Activated CD4-positive, alpha-beta T cell treated with anti-CD3 and anti-CD28 coated beads for 4 hours (primary cell): ENCODE measurements at places on chromosomes 4 and X.
A peak's percentile ranks its signal among the peaks of the same experiment; 100 is the strongest.

- DNase-seq: no peak
Observed at GRCh38 chr4:87011340-87012034, 76.7 kb downstream of the AFF1 start.

- peak; percentile 39 for DNase-seq
Observed at GRCh38 chrX:43750248-43750676, 94.2 kb downstream of the MAOA start.

GRCh38 chr4:153785910-153786721 is 2.8 kb downstream of the SFRP2 start:
- DNase-seq: no peak

GRCh38 chr4:149136951-149137620 is 678.6 kb downstream of the IQCM start:
- no peak for DNase-seq

GRCh38 chr4:85565761-85566480 is 91.0 kb downstream of the ARHGAP24 start:
- DNase-seq: no peak

- no peak for DNase-seq
Observed at GRCh38 chr4:37727635-37728034, 41.5 kb upstream of the RELL1 start.

DNA sequence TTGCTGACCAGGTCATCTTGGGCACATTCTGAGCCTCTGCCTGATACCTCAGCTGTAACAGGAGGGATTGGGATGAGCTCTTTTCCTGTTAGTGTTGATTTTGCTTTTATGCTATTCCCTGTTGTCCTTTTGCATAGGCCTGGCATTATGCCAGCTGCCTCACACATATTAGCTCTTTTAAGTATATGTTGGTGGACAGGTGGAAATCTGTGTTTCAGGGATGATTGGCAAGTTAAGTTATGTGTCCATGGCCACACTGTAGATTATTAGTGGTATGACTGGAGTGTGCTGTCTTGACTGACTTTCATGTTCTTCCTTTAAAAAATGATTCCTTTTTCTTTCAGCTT is 28.9 kb downstream of the NSD2 start:
- no peak for DNase-seq

- DNase-seq: no peak
Observed at GRCh38 chrX:7147413-7147977, at the start of gene STS. TSS of gene STS (plus strand) at chrX:7147712. CDS start at chrX:7253200, 105,488 bp downstream.

DNA sequence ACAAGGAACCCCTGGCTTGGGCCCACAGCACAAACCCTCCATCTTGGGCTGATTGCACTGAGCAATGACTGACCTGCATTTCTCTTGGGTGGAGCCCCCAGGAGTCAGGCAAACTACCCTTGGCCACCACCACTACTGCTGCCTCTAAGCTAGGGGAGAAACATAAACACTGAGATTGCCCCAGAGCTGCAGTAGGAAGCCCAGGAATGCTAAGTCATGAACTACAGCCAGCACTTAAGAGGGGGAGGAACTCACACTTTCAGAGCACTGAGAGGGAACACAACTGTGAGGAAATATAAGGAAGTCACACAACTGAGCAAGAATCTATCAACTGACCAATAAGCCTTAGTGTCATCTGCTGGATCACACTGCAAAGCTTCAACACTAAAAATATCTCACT is 111.6 kb upstream of the PPP3CA start:
- DNase-seq: no peak

DNA sequence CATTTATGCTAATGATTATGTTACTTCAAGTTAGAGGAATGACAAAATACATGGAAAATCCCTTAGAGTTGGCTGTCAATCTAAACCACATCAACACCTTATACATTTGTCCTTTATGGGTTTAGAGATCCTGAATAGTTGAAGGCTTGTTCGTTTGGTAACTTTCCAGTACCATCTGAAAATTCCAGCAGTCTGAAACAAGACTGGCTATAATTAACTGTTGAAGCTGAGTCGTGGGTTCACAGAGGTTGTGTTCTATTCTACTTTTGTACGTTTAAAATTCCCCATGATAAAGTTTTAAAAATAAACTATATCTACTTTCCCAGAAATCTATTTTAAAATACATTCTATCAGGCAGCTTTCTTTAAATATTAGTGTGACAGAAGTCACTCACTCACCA is 73.0 kb downstream of the USP46 start:
- DNase-seq: no peak

DNA sequence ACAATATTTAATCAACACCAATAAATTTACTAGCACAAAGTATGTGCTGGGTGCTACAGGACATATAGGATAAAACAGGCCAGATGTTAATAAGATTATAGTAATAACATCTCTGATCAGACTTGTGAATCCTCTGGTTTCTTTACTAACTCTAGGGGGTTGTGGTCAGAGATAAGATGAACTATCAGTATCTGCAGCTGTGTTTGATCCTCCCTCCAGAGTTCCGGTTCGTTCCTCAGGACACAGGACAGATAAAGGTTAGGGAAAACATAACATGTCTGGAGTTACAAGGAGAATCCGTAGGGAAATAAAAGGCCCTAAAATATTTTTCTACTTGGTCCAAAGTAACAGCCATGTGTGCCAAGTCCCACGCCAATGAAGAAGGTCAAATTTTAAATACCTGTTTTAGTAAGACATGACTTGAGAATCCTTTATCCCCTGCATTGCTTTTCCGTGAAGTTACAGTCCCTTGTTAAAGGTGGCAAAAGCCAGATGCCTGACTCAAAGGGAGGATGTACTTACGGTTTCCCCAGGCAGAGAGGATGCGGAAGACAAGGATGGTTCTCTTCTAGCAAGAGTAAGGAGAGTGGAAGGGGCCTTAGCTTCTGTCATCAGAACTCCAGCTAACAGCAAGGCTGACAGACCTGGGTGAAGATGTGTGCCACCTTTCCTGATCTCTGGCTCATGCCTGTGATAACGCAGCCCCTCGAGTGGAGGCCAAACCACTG is 44.4 kb downstream of the KIAA0232 start:
- no peak for DNase-seq

GRCh38 chr4:31107362-31107761 is 387.2 kb downstream of the PCDH7 start:
- no peak for DNase-seq

DNA sequence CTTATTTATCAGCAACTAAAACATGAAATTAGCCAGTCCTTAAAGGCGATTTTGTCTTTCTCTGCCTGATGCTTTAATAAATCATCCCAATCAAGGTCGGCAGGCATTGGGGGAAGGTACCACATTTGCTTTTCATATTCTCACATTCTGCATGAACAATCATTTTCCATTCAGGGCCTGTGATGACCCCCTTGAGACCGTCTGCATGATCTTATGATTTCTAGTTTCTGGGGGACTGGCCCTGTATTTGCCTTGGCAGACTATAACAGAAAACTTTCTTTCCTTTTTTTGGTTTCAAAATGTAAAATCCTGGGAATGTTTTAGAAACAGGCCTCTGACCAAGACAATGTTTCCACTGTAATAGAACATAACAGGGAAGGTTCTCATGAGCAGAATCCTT is 296.8 kb downstream of the IDS start:
- DNase-seq: no peak

GRCh38 chrX:150032742-150033141 is 94.5 kb upstream of the EOLA2 start:
- no peak for DNase-seq

DNA sequence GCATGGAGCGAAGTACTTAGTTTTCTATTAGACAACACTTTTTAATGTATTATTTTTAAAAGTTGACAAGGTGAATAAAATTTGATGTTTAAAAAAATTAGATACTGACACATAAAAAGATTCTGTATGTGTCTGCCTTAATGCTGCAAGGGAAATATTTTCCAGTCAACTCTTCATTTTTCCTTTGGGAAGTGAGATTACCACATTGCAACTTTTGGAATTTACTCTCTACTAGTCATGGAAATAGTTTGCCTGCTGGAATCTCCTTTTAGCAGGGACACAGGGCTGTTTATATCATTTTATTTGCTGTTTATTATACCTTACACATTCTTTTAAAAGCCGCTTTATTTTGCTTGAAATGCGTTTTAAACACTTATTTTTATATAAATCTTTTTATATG is 135.1 kb downstream of the MID1 start:
- no peak for DNase-seq

- no peak for DNase-seq
Observed at GRCh38 chr4:168723569-168723968, 226.7 kb downstream of the PALLD start.

GRCh38 chrX:47148946-47149345 is 3.9 kb downstream of the RBM10 start:
- no peak for DNase-seq

DNA sequence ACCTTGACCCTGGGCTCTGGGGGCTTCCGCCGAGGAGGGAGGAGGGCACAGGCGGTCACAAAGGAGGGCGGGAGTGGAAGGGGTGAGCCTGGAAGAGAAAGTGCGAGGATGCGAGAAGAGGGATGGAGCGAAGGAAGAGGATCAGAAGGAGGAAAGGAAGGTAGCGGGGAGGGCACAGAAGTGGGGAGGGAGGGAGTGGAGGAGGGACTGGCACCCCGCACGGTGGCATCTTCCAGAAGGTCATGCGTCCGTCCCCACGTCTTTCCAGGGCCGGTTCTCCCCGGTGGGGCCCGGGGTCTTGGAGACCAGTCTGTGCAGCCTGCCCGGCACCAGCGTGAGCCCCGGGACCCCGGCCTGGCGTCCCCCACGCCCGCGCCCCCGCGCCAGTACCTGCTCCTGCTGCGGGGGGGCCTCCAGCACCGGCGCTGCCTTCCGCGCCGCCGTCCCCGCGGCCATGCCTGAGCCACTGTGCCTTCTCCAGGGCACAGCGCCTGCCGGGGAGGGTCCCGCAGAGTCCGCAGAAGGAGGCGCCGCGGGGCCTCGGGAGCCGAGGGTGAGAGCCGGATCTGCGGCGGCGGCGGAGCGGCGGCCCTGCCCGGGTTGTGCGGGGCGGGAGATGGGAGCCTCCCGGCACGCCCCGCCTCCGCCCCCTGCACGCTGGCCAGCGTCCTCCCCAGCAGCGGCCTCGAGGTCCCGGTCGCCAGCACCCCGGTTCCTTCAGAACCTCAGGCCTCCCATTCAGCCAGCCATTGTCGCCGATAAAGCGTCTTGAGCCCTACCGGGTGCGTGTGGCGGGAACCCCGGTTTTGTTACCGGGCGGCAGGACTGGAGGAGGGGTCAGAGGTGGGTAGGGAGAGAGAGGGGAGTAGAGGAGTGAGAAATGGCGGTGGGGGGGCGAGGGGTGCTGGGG is at the start of gene RNF175:
Gene RNF175, minus strand, starts transcription at position 618 of the 910 bp plus-strand sequence. Its CDS starts 162 bp downstream, at position 456.
- DNase-seq: no peak

DNA sequence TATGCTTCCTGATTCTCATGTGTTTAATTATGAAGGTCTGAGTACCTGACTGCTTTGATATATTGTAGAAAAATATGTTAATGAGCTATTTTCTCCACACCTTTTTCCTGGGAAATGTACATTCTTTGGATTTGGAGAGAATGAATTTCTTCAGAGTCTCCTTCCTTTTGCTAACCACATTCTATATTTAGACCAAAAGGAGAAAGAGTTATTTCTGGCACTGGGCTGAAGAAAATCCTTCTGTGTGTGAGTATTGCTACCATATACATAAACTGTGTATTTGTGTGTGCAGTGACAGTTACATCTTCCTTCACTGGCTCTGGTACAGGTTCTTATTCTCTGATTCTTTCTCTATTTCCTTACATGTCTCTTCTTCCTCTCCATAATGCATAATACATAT is 44.5 kb upstream of the PGRMC2 start:
- no peak for DNase-seq

- no peak for DNase-seq
Observed at GRCh38 chr4:8117278-8117682, 41.3 kb downstream of the ABLIM2 start.
